ENCODE measurements at places on chromosomes 3 and 15.

GRCh38 chr3:140092848-140093536 is 158.0 kb downstream of the CLSTN2 start:
- ATAC-seq, result peak; percentile 12

GRCh38 chr15:33145447-33145846 is 49.1 kb downstream of the FMN1 start:
- no peak for ATAC-seq

DNA sequence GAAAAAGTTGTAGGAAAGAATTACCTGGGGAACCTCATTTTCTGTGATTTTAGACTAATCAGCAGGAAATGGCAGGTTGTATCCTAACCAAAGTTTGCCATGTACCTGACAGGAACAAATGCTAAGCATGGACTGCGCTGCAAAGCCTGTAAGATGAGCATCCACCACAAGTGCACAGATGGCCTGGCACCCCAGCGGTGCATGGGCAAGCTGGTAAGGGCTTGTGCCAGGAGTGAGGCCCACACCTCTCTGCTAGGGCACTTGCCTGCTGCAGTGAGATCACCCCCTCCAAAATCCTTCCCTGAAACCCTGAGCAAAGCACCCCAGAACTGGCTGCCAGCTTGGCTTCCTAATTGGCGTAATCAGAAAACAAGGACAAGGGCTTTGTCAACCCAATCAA is 102.6 kb downstream of the STAC start:
- ATAC-seq, result no peak

- ATAC-seq, result no peak
These were observed 2.1 kb upstream of the USP3 start for GRCh38 chr15:63502137-63502766.

- no peak for ATAC-seq
These were observed 198.2 kb upstream of the UBE2E2 start for GRCh38 chr3:23004971-23005370.

Measured in motor neuron (in vitro differentiated cells).